ENCODE measurements at places on chromosomes 1 and 21.

DNA sequence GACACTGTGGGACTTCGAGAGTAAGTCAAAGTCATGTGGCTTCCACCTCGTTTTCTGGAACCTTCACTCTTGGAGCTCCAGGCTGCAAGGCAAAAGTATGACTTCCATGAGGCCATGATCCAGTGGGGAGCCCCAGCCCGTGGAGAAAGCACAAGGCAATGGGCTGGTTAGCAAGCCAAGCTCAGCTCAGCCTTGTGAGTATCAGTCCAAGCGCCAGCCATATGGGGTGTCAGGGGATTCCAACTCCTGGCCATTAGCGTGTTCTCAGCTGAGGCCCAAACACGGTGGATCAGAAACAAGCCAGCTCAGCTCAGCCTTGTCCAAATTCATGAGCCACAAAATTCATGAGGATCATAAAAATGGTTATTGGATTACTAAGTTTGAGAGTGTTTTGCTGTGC is 261.0 kb downstream of the RHOU start:
- no peak for DNase-seq

GRCh38 chr1:23290836-23291565 is 53.1 kb downstream of the HNRNPR start:
- DNase-seq: no peak

- DNase-seq: no peak
Observed at GRCh38 chr1:171081314-171081753, 9.4 kb upstream of the FMO3 start.

DNA sequence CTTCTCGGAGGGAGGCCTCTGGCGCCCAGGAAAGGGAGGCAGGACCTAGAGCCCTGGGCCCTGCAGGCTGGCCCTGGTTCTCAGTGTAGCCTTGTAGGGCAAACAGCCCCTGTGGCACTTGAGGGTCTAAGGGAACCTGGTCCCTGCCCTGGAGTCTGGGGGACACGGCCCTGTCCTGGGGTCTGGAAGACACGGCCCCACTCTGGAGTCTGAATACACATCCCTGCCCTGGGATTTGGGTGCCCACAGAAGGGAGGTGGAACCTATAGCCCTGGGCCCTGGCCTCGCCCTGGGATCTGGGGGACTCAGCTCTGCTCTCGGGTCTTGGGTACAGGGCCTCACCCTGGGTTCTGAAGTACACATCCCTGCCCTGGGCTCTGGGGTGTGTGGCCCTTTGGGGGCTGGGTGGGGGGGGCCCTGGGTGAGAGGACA is 97.9 kb downstream of the OBSCN start:
- no peak for DNase-seq

GRCh38 chr1:216580538-216581057 is 142.6 kb downstream of the ESRRG start:
- no peak for DNase-seq

- DNase-seq: no peak
Observed at GRCh38 chr21:42782723-42783242, 96.6 kb downstream of the WDR4 start.

DNA sequence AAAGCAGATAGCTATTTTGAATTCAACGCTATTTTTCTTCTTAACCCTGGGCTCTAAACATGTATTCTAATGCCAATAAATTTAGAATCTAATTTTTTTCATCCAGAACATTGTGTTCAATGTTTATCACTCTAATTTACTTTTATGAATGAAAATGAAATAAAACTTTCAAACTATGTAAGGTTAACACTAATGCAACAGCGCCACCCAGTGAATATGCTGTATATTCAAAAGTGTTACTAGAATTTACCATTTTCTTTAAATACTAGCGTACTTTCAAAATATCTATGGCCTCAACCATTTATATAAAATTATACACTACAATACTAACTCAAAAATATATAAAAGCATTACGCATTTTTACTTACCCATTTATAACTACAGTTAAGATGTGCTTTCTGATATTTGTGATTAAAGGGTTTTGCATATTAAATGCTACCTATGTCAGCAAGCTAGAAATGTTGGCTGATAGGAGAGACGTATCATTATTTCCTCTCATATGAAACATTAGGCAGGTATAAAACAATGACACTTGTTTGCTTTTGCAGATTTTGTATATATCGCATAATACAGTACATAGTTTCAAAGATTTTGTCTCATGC is 5.9 kb upstream of the NUF2 start:
- no peak for DNase-seq

DNA sequence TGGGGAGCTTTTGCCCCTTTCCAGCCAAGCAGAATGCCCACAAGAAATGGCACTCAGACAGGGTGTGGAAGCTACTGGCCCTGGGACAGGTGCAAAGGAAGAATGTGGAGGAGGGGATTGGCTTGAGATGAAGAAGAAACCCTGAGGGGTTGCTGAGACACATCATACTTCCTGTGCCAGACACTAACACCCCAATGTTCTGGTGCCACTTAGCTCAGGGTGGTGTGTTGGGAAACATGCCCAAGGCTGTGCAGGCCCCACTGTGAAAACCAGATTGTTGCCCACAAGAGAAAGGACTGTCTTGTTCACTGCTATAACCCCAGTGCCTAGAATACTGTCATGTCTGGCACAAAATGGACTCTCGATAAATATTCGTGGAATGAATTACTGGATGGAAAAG is 9.9 kb upstream of the PAQR6 start:
- DNase-seq: no peak
